ENCODE measurements at places on chromosomes 12 and 14.

GRCh38 chr14:49586673-49587460 lies 687 bp upstream of the RPS29 start:
- peak; percentile 36 for DNase-seq

DNA sequence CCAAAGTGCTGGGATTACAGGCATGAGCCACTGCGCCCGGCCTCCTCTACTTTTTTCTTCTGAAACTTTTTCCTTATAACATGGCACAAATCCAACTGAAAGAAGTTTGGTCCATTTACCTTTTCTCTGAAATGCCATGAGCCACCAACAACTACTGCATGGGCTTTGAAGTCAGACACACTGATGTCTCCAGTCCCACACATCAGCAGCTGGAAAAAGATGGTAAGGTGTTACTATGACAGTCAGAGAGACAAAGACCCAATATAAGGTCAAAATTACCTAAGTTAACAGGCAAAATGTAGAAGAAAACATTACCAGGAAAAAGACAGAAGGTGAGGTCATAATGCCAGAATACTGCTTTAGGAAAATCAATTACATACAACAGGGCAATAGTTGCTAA lies 48.2 kb downstream of the AREL1 start:
- no peak for DNase-seq

- DNase-seq, result no peak
Measured at GRCh38 chr14:105494606-105494929, 3.5 kb downstream of the TEDC1 start.

DNA sequence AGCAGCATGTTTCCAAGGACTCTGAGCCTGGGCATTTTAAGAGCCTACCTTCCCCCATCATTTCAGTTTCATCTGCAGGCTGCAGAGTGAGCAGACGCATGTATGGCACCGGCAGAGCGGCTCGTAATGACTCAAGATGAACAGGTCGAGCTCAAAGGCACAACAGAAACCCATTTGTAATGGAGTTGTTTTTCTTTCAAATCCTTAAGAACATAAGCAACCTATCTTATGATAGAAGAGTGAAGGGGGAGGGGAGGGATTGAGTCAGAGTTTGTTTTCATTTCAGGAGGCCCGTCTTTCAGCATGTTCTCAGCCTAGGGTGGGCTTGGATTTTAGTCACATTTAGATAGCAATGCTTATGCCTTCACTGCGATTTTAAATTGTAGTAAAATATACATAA lies 54.9 kb upstream of the CISTR start:
- DNase-seq, result no peak

- DNase-seq, result no peak
Measured at GRCh38 chr14:64737391-64738280, 33.4 kb downstream of the PLEKHG3 start.

DNA sequence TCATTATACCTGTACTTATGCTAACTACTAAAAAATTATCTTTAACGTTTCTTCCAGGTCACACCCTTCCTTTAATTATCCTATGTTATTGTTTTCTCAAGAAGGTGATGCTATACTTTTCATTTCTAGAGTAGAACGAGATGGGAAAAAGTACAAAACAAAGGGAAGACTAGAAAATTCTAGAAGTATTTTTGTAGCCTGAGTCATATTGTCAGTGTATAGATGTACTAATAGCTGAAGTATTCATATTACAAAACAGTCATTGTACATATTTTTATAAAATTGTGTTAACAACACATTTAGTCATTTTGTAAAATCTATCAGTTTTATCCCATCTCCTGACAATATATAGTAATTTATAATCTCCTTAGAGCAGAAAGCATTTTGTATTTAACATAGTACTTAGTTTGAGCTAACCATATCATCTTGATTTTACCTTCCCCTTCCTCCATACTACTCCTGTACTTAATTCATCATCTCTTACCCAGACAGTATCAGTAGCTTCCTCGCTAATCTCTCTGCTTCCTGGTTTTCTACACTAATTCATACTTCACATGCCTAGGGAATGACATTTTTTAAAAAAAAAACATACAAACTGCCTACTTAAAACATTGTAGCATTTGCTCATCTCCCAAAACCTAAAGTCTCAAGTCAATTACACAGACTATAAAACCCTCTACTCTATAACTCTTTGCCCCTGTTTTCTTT lies 920.9 kb downstream of the RPS29 start:
- DNase-seq, result no peak

DNA sequence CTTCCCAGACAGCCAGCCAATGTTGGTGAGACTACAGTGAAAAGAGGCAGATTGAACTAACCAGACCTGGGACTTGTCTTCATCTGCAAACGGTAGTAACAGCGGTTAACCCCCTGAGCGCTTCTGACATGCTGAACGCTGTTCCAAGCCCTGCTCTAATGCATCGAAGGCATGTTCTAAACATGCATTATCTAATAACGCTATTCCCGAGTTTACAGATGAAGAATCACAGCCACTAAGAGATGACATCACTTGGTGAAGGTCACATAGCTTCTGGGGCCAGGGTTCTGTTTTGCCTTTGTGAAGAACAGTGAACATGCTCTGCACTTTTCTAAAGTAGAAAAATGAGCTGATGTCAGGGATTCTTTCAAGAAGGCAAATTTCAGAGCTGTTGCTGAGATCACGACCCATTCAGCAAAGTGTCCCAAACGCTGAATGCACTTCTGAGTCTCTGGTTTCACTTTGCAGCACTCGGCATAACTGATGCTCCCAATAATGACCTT lies 56.0 kb downstream of the FOS start:
- no peak for DNase-seq

DNA sequence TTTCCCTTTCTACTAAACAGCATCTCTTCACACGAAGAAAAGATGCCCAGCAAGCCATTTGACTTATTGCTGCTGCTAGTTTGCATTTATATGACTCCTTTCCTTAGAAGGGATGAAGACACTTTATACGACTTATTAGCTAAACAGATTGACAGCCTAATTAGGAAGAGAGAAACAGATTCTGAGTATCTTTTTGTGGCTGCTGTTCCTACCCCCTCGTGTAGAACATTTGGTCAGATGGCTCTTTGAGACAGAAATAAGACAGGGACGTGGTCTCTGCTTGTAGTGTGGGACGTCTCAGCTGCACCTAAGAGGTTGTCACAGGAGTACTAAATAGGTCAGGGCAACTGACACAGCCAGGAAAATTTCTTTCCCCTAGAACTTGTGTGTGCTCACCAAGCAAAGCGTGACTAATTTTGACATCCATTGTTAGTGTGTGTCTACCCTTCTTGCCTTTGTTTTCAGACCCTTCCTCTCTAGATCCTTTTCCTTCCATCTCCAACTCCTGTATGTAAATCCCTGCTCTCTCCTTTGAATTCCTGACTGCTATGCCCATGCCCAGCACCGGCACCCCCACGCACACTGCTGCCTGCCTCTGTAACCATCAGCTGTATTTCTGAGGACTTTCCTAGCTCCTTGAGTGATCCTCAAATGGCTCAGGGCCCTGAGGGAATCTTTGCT lies 83.2 kb downstream of the DAD1 start:
- DNase-seq, result peak; percentile 40

GRCh38 chr12:3685830-3686229 lies 67.1 kb downstream of the CRACR2A start:
- DNase-seq, result no peak

GRCh38 chr12:81386101-81386500 lies 308.2 kb downstream of the ACSS3 start:
- no peak for DNase-seq

DNA sequence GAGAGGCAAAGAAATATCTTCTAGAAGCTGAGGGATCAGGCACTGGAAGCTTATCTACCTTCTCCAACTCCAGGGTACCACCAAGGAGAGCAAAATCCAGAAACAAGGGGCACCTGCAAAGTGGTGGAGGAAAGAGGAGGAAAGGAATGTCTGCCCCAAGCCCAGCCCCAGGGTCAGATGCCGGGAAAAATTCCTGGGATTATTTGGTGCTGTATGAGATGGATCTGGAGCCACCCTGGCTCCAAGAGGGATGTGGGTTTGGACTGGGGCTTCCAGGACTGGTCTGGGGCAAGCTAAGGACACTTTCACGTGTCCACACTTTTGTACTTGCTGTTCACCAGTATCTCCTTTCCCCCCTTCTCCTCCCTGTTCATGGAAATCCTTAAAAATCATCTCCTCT lies 69.8 kb downstream of the DPF3 start:
- DNase-seq, result no peak

DNA sequence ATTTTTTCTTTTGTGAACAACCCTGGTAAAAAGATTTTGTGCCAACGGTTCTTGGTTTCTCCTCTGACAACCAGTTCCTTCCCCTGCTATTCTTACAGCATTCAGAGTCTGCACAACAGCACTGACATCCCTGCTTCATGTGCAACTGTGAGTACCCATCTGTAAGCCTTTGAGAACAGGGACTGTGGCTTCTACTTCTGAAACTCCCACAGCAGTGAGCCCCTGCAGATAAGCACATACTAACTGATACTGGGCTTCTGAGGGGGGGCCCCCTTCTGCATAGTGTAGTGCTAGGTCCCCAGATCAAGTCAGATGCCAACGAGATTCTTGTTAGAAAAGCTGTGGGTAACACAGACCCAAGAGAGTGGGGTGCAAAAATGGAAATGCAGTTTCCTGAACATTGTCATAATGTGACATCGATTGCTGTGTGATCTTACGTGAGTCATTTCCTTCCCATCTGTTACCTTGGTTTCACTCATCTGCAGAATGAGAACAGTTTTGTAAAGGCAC lies 11.1 kb upstream of the NINJ2 start:
- peak; percentile 51 for DNase-seq

DNA sequence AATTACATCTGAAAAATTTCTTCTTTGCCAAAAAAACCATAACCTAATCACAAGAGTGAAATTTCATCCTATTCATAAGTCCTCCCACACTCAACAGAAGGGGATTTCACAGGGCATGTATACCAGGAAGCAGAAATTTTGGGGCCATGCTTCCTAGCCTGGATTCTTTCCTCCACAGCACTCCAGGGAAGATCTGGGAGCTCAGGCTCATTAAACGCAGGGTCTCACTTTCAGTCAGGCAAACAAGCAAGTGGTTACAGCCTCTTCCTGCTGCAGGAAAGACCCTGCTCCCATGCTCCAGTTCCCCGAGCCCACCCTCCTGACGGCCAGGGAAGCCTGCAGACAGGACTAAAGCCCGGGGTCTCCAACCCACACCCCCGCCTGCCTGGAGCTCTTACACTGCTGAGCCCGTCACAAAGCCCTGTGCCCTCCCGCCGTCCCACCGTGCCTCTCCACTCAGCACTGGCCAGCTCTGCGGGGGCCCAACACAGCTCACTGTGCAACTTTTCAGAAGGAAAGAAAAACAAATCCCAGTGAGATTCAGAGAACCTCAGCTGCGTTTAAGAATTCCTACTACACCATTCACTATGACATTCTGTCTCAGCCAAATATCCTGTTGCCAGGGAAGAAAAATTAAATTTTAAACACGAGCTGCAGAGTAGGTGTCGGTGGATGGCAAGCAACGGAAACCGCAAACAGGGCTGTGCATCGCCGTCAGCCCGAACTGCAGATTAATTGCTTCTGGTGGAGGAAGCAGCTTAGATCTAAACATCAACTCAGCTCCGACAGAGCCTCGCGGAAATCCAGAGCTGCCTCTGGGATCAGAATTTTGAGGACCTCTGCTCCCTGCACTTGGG lies 106.7 kb upstream of the SFSWAP start:
- DNase-seq, result peak; percentile 19

DNA sequence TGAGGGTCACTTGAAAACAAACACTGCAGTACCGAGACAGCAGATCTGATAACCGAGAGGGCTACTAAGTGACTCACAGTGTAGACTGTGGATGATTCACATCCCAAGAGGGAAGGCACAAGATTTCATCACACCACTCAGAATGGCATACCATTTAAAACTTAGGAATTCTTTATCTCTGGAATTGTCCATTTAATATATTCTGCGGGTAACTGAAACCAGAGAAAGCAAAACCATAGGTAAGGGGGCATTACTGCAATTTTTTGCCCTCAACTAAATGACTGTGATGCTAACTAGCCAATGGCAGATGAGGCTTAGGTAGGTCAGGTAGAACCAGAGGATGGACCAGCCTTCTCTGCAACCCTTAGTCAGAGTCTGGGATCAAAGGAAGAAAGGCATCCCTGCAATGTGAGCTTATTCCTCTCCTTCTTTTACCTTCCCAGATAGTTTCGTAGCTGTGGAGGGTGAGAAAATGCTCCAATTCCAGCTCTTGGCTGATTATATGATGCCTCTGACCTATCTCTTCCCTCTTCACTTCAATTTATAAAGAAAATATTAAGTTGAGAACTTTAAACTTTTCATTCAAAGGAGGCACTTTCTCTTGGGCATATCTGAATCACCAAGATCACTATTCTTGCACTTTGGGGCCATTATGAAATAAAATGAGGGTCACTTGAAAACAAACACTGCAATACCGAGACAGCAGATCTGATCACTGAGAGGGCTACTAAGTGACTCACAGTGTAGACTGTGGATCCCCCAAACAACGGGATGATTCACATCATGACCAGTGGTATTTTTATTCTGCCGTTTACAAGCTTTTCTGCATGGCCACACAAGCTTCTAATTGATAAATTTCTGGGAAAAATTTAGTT lies 6.8 kb downstream of the ART4 start:
- DNase-seq, result no peak

DNA sequence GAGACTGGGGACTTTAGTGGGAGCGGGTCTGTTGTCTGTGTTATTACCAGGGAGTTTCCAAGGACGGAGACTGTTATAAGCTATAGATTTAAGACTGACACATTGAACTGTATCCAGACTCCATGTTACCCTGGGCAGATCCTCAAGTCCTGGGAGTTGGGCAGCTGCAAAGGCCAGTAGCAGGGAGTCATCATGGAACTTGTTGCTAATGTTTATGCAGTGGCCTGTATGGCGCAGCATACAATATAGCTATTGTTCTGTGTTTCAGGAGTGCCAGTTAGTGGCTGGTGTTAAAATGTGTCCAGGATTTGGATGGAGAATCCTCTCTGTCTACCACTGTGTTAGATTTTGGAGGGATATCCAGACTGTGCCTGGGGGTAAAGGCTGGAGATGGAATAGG lies 31.7 kb downstream of the SMOC1 start:
- no peak for DNase-seq

GRCh38 chr14:59728304-59728703 lies 142.3 kb downstream of the RTN1 start:
- DNase-seq, result no peak

DNA sequence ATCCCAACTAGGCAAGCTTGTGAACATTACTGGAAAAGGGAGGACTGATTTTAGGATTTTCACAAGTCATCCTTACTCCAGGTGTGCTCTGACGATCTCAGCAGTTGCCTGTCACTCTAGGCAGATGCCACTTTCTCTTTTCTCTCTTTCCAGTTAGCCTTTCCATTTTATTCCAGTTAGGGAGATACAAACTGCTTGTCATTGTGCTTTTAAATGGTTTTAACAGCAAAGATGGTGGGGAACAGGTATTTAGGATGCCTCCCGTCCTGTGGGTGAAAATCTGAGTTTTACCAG lies 1.2 kb downstream of the PA2G4 start:
- DNase-seq, result no peak

GRCh38 chr12:86917121-86917520 lies 660.9 kb upstream of the MGAT4C start:
- no peak for DNase-seq

Data from activated T-cell treated with anti-CD3 and anti-CD28 coated beads, Interleukin-2, amount 50 U/mL, for 4 hours (primary cell).